ENCODE measurements at places on chromosomes 5 and 9. TPM values are rescaled to one million over a fixed set of nuclear protein-coding genes. Genes with fewer than 3 reads are reported as not detected.

DNA sequence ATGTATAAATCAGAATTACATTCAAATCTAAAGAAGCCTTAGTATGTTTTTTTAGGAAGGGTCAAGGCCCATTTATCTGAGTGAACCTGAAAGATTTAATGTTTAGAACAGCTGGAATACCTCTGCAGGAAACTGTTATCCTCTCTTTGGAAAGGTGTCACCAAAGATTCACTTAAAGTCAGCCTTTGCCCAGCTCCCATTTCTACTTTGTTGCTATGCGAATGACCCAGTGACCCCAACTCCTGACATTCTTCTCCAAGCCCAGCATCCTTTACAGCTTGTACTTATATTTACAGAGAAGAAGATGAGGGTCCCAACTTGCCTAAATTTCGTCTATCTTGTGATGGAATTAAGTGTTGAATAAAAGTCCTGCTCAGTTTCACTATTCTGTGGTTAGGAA is 1198.6 kb downstream of the CDH12 start:
- H3K4me1 ChIP-seq, result no peaks in the 10 kb centered on the region
- H3K4me3 ChIP-seq, result no peak overlapping the region
- DNase-seq, result no peak
- no peaks in the 10 kb centered on the region for H3K27me3 ChIP-seq
- no peak overlapping the region for H3K27ac ChIP-seq
- H3K36me3 ChIP-seq, result no peaks in the 10 kb centered on the region

- no peak for DNase-seq
- H3K27me3 ChIP-seq, result no peaks in the 10 kb centered on the region
- peaks cover 11% of the 10 kb centered on the region for H3K4me1 ChIP-seq
- H3K4me3 ChIP-seq, result no peak overlapping the region
- H3K36me3 ChIP-seq, result no peaks in the 10 kb centered on the region
These were observed 15.7 kb downstream of the SPATA9 start for GRCh38 chr5:95667061-95667618.

PCDHB12 gene
- total RNA-seq, result 6.6 TPM

SCGB3A2 gene
- total RNA-seq, result not detected
